ENCODE measurements at places on chromosomes 2 and 18.

- DNase-seq: no peak
These were observed 55.3 kb upstream of the TMEM163 start for GRCh38 chr2:134773759-134774742.

GRCh38 chr18:42929181-42929580, 186.3 kb downstream of the RIT2 start:
- no peak for DNase-seq

- no peak for DNase-seq
These were observed 676.2 kb downstream of the ZEB2 start for GRCh38 chr2:143843686-143844085.

DNA sequence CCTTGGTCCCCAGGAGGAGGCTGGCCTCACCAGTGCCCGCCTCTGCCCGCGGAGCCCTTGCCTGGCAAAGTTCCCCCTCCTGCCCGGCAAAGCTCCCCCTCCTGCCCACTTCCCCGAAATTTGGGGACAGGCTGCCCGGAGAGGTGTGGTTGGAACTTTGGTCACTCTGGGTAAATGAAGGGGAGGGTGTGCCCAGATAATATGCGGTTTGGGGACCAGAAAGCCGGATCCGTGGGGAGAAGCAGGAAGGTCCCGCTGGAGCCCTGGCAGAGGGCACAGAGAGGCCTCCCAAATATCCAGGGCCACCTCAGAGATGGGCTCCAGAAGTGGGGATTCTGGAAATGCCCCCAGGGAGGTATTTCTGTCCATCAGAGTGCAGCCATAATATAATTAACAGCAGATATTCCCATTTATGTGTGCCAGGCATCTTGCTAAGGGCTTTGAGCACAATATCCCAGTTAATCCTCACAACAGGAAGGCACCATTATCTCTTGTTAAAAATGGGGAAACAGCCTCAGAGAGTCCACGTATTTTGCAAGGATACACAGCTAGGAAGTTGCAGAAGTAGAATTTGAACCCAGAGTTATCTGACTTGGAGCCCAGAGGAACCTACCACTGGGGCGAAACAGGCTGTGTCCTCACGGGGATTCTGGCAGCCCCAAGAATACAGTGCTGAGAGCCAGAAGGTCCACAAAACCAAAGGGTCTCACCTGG, 914 bp downstream of the STEAP3 start:
- DNase-seq: peak; percentile 46

- peak; percentile 11 for DNase-seq
These were observed 22.2 kb downstream of the PDK1 start for GRCh38 chr2:172578054-172578453.

DNA sequence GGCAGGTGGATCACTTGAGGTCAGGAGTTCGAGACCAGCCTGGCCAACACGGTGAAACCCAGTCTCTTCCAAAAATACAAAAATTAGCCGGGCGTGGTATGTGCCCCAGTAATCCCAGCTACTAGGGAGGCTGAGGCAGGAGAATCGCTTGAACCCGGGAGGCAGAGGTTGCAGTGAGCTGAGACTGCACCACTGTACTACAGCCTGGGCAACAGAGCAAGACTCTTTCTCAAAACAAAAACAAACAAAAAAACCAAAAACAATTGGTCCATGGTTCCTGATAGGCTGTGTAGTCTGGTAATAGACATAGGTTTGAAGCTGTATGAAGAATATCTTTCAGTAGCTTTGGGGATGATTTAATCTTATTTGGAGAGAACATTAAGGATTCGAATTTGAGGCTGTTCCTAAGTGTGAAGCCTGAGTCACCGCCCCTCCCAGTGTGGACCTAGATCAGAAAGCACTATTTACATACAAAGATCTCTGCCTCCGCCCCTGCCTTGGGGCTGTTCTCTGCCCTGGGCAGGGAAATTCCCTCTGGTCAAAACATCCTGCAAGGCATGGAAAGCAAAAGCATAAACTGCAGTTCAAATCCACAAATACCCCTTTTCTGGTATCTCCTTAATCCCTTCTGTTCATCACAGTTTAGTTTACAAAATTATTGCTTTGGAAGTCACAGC, 52.8 kb upstream of the PMAIP1 start:
- DNase-seq: peak; percentile 83

GRCh38 chr2:54524226-54524991, 68.3 kb downstream of the SPTBN1 start:
- DNase-seq: peak; percentile 84

GRCh38 chr18:57547260-57547659, 39.2 kb downstream of the FECH start:
- DNase-seq: no peak

DNA sequence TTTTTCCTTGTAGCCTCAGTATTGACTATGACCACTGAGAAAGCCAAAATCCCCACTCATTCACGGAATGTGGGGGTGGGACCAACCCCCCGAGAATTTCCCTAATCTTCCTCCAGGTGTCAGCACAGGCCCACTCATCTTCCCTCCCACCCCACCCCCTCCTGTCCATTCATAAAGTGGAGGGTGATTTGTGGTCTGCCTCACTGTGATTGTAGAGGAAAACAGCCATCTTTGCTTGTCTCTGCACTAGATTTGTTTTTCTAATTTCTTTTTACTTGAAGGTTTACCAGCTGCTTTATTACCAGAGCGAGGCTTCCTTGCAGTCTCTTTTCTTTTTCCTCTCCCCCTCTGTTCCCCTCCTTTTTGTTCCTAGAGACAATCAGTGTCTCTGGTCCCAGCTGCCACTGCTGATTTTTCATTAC, 171.8 kb downstream of the ICOS start:
- no peak for DNase-seq

DNA sequence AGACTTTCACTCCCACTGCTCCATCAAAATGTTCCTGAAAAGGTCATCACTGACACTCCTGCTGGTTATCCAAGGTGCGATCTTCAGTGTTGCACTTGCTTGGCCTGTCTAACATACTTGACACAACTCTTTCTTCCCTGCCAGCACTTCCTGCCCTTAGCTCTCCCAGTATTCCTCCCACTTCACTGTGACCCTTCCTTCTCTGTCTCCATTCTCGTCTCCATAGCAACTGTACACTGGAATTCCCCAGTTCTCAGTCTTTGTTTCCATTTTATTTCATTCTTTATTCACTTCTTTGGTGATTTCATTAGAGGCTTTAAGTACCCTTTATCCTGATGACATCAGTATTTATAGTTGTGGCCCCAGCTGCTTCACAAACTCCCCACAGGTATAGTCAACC, 333.0 kb downstream of the IRS1 start:
- no peak for DNase-seq

GRCh38 chr2:126253669-126254068, 402.3 kb upstream of the GYPC start:
- DNase-seq: no peak

DNA sequence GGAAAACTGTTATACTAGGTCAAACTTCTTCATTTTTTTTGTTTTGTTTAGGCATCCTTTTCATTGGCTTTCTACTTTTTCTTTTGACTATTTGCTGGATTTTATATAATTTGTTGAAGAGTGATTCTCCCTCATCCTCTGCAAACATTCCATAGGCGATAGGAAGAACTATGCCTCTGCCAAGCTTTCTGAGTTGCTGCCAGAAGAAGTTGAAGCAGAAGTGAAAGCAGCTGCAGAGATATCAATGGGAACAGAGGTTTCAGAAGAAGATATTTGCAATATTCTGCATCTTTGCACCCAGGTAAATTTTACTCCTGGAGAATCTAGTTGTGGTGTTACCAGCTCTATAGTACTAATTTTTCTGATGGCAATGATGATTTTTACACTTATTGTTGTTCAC, 25.4 kb downstream of the NOP58 start:
- no peak for DNase-seq

DNA sequence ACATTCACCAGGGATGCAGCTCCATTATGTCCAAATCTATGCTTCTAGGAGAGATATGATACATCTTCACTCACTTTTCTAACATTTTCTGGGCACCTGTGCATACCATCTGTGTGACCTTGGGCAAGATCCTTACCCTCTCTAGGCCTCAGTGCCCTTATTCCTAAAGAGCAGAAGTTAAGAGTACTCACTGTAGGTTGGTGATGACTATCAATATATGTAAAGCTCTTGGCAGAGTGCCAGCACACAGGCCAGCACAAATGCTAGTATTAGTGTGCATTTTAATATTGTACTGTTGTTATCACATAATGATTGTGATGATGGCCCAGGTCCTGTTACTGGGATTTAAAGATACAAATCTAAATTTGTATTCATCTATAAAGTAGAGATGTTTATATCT, 199.2 kb downstream of the RAD51AP2 start:
- DNase-seq: no peak

DNA sequence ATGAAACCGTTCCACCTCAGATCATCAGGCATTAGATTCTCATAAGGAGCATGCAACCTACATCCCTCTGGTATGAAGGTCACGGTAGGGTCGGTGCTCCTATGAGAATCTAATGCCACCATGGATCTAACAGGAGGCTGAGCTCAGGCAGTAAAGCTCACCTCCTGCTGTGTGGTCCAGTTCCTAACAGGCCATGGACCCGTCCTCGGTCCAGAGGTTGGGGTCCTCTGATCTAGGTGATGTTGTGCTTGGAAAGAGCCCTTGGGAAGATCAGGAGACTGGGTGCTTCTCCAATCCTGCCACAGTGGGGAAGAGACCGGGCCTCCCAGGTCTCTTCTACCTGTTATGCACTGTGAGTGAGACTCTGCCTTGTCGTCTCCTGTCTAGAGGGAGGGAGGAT, 104.6 kb downstream of the ACKR3 start:
- DNase-seq: no peak

DNA sequence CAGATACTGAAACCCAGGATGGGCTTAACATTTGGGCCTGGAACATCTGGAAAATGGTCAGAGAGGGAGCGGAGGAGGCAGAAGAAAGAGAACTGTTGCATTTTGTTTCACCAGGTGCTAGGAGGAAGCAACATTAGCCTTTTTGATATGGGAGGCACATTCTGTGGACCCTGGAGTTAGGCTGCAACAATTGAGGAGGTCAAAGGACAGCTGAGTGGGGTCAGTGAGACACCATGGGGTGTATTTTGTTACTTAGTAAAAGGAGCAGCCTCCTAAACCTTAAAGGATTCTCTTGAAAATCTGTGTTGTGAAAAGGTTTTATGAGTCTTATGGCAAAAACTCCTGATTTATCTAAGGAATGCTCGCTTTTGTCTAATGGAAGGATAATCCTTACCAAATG, 124.9 kb downstream of the GREB1L start:
- no peak for DNase-seq

- DNase-seq: peak; percentile 51
These were observed 616 bp downstream of the RNPEPL1 start for GRCh38 chr2:240568678-240569522.

- no peak for DNase-seq
These were observed 62.0 kb upstream of the POMC start for GRCh38 chr2:25230198-25230947.

DNA sequence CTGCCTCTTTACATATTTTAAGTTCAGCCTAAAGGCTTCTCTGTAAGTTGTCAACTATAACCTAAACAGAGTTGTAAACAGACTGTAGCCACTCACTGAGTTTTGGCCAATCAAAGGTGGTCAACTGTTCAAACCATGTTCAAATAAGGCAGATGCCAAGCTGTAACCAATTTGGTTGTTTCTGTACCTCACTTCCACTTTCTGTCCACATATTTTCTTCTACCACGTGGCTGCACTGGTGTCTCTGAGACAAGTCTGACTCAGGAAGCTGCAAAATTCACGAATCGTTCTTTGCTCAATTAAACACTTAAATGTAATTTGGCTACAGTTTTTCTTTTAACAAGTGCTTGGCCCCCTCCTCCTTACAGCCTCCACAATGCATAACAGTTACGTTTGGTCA, 555.2 kb downstream of the CNTNAP5 start:
- DNase-seq: no peak

DNA sequence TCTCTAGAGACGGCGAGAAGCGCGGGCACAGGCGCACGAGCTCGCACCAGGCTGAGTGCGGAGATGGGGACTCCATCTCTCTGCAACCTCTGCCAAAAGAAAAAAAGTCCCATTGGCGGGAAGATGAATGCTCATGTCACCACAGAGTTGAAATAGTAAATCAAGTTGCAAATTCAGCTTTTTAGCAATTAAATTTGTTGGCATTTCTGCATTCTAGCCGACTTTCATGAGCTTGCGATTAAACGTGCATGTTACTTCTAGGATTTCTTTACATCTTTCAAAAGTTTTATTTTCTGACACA, 588 bp downstream of the CHAC2 start:
- DNase-seq: peak; percentile 10

- no peak for DNase-seq
These were observed 151.2 kb upstream of the BOD1L2 start for GRCh38 chr18:56995579-56996188.

DNA sequence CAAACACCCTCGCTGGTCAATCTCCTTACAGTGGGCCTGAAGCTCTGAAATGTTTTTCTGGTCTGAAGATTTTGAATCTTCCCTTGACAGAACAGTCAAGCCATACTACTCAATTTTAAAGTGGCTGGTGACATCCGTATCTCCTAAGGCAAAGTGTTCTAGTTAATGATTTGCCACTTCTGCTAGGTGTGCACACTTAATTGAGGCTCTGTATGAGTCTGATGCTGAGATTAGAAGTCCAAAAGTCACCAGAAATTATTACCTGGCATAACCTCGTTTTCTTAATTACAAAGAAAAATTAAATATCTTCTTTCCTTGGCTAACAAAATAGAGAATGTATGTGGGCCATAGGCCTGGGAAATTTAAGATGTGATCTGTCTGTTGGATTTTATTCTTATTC, 104.1 kb downstream of the DPP10 start:
- DNase-seq: no peak

GRCh38 chr18:48951448-48952286, 902 bp upstream of the SMAD7 start:
- DNase-seq: peak; percentile 92

- no peak for DNase-seq
These were observed 116.2 kb downstream of the EML6 start for GRCh38 chr2:54839461-54840255.

DNA sequence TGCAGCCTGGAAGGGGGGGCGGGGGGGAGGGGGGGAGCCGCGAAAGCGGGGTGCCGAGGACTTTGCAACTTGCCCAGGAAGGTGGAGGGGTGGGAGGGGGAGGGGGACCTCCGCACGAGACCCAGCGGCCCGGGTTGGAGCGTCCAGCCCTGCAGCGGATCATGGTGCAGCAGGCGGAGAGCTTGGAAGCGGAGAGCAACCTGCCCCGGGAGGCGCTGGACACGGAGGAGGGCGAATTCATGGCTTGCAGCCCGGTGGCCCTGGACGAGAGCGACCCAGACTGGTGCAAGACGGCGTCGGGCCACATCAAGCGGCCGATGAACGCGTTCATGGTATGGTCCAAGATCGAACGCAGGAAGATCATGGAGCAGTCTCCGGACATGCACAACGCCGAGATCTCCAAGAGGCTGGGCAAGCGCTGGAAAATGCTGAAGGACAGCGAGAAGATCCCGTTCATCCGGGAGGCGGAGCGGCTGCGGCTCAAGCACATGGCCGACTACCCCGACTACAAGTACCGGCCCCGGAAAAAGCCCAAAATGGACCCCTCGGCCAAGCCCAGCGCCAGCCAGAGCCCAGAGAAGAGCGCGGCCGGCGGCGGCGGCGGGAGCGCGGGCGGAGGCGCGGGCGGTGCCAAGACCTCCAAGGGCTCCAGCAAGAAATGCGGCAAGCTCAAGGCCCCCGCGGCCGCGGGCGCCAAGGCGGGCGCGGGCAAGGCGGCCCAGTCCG, 540 bp downstream of the SOX11 start:
- DNase-seq: no peak

- DNase-seq: peak; percentile 87
These were observed at the start of gene NUP35 for GRCh38 chr2:183124222-183124956. Gene NUP35 (plus strand): TSS chr2:183124443. CDS start chr2:183124458, 15 bp downstream.

Data from inflammatory macrophage treated with lipopolysaccharide for 4 hours (primary cell).